Stimulated activated CD8-positive, alpha-beta memory T cell treated with anti-CD3 and anti-CD28 coated beads, Interleukin-12 subunit alpha, Interleukin-12 subunit beta, amount 100 ng/mL, for 1 hour (primary cell): ENCODE measurements at places on chromosomes 12 and 14.

DNA sequence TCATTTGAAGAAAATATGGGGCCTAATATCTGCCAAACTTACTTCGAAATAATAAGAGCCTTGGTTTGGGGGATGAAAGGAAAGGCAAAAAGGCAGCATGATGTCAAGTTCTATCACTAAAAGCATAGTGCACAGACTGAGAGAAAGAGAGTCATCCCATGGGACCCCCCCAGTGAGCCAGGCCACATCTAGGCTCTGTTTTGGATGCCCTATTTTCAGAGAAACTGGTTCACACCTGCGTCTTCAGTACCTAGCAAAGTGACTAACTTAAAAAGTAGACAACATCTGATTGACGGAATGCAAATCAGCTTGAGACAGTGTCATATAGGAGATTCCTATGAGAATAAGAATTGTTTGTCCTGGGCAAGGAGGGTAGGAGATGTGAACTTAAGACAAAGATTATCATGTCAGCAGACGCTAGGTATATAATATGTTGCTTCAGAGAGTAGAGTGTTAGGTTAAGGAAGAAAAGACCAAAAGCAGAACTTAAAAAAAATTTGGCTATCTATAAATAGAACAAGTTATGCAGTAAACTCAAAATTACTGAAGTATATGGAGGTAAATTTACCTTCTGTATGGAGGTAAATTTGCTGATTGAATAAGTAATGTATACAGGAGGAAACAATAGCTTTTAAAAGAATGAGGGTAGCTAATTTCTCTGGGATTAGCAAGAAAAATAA, 148.2 kb downstream of the SLC41A2 start:
- no peak for DNase-seq

GRCh38 chr14:49853158-49853477, 530 bp upstream of the NEMF start:
- no peak for DNase-seq

DNA sequence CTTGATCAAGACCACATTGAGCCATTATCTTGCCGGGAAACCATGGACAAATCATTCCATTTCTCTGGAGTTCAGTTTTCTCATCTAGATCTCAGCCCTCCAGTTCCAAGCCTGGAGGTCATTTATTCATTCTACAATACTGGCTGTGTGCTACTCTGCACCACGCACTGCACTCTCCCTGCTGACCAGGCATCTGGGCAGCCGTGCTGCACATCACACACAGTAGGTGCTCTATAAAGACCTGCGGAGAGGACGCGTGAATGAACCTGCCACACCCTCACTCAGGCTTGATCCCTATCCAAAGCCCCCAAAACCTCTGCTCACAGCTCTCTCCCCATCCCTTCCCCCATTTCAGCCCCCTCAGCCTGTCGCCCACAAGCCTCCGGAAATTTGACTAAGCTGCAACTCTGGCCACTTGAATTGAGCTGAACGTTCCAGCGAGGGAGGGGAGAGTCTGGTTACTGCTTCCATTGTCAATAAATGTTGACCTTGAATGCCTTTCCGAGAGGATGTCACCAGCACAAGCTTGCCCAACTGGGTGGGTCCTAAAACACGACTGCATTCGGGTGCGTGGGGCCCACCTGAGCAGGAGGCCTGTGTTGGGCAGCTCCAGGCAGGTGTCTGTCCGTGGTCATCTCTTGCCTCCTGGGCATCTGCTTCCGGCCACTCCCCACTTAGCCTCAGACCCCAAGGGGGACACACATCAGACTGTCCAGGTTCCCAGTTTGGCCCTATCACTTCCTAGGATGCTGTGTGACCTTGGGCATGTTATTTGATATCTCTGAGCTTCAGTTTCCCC, 17.8 kb downstream of the FAIM2 start:
- no peak for DNase-seq

DNA sequence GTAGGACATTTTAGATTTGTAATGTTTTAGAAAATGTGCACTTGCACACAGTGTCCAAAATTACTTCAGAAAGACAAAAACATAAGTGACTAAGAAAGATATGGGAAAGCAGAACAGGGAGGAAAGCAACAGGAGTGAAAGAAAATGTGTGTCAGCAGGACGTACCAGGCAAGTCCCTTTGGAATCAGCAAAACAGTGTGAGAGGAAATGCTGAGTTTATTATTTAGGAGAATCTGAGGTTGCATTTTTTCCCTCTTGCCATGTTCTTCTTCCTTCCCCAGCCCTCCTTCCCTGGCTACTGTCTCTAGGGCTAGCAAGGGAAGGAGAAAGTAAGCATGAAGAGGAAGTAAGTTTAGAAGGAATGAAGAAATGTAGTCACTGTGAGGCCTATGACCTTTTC, 67.7 kb upstream of the CD163 start:
- DNase-seq, result no peak

DNA sequence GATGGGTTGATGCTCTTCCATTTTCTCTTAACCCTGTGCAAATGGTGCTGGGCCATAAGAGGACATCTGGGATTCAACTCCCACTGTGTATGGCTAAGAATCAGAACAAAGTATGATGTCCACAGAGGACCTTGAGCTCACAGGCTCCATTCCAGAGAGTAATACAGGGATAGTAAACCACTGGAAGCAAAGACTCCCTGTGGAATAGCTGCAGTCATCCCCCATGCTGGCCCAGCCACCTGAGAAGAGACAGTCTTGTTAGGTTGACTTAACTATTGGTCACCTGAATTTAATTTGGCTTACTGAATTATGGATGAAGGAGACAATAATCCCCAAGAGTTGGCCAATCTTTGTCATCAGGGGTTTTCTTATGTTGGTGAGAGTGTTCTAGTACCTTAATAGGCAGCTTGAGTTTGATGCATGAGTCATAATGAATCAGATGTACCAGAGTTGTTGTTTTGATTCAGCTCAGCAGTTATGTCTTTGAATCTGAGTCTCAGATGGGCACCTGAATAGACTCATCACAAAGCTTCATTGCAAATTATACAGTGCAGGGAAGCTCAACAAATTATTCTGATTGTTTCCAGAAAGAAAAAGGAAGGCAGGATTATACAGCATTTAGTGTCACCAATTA, 122.7 kb downstream of the SSPN start:
- DNase-seq, result no peak

DNA sequence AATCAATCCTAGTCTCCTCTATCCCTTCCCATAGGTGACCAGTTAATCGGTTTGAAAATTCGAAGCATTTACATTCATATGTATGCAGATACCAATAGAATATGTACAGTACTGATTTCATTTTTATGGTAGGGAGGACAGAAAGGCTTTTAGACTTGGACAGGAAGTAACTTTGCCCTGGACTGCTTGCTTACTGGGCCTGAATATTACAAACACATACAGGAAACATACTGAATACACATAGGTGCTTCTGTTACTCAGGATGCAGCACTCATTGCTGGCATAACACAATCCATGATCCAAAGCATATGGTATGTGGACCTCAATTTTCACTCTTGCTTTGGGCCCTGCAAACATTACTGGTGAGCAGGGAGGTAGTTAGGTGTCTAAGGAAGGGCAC, 71.1 kb downstream of the CATSPERB start:
- DNase-seq, result no peak

DNA sequence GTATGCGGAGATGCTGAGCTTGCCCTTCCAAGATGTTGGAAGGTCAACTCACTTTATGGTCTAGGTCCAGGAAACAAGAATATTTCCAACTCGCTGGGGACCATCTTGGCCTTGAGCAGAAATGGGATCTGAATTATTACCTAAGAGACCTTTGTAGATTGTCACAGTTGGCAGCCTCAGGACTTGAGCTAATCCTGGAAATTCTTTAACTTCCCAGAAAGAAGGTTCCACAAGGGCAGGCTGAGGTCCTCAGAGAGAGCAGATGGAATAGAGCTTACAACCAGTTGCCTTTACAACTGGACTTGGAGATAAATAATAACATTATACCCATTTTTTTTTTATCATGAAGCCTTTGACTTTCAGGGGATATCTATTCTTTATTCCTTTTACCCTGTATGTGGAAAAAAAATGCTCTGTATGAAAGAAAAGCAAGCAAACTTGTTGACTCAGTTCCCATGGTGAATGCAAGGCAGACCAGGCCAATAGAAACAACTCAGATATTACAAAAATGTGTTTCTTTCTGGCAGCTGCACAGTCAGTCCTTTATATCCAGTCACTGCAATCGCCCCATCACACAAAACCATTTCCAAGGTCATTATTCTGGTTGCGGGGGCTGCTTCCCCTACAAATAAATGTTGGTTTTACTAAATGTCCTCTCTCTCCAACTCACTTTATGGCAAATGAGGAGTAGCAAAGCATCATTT, 401.4 kb downstream of the ZFP36L1 start:
- DNase-seq, result no peak

GRCh38 chr14:86652526-86652925, 1122.6 kb downstream of the FLRT2 start:
- DNase-seq, result no peak

DNA sequence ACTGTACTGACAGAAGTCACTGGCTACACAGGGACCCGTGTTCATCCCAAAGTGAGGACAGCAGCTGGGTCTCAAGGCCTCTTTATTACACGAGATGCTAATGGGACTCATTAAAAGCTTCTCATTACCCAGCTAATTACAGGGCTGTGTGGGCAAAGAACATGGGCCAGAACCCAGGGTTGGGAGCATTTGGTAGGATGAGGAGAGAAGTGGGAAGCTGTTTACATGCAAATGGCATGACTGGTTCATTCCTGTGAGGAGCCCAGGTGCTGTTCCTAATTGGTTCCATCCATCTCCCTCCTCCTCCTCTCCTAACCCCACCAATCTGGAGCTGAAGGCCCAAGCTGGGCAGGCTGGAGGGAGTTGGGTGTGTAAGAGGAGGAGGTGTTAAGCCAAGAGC, 8.9 kb upstream of the TAC3 start:
- no peak for DNase-seq

DNA sequence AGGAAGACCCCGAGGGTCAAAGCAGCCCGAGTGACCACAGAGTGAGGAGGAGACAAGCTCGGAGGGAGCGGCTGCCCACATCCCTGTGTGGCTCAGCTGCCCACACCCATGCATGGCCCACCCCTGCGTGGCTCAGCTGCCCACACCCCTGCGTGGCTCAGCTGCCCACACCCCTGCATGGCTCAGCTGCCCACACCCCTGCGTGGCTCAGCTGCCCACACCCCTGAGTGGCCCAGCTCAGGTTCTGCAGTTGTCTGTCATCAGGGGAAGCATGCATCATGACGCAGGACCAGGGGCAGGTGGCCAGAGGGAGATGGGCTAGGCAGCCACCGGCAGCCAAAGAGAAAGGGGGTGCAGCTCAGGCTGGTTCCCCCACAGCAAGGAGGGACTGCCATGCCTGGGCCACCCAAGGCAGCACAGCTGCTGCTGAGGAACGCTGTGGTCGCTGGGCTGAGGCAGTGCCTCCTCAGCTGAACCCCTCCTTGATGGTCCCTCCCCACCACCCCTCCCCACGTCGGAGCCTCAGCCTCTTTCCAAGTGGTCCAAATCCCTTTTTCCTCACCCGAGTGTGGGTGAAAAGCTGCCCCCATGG, 33.3 kb upstream of the NUDT14 start:
- no peak for DNase-seq

- DNase-seq, result no peak
Measured at GRCh38 chr12:22287776-22288621, 46.5 kb downstream of the ST8SIA1 start.

DNA sequence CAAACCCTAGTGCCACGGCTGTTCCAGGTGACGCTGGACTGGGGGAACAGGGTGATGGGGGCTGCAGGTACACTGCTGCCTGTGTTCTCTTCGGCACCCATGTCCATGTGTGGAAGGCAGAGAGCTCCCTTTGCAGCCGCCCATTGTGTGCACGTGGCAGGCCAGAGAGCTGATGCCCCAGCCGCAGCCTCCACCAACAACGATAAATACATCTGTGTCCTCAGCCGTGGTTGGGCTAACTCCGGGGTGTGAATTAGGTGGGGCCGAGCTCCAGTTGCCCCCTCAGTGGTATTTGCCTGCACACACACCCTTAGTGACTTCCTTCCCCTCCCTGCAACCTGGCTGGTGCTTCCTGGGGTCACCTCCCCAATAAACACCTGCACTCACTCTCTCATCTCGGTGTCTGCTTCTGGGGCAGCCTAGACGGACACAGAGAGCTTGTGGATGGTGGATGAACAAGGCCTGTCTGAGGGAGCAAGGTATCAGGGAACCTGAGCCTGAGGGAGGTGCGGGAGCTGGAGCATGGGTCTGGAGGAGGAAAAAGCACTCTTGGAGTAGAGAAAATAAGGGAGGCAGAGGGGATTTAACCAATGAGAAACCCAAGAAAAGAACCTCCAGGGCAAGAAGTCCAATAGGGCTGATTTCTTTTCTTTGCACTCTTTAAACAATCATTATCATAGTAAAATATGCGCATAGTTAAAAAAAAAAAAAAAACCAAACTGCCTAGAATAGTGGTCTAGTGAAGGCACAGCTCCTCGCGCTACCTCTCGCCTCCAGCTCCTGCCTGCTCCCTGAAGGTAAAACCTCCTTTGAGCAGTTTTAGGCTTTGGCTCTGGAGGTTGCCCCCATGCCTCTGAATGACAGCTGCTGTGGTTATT, 112.6 kb downstream of the ZNF664 start:
- DNase-seq, result no peak

DNA sequence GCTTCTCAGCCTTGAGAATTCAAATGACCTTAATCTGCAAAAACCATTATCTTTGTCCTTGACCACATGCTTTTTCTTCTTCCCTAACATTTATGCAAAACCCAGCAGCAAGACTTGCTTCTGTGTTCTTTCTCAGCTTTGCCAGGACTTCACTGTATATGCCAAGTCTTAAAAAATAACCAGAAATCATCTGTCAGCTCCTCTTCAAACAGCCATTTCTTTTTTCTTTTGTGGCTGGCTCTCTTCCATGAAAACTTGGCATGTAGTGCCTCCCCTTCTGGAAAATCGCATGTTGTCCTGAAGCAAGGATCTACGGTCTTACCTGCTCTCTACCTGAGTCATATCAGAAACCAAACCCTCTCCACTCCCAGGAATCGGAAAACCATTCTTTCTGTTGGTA, 364.9 kb downstream of the RPS29 start:
- DNase-seq, result no peak

- no peak for DNase-seq
Measured at GRCh38 chr12:129854591-129854990, 49.2 kb downstream of the TMEM132D start.

- no peak for DNase-seq
Measured at GRCh38 chr14:61184112-61184511, 97.0 kb downstream of the TMEM30B start.

- DNase-seq, result peak; percentile 63
Measured at GRCh38 chr14:103871596-103872480, 24.5 kb upstream of the PPP1R13B start.

GRCh38 chr12:43806737-43807072, 588 bp upstream of the TWF1 start:
- DNase-seq, result no peak

GRCh38 chr14:32762886-32763285, 175.8 kb upstream of the NPAS3 start:
- no peak for DNase-seq
